ENCODE measurements at places on chromosomes 6 and 20.

DNA sequence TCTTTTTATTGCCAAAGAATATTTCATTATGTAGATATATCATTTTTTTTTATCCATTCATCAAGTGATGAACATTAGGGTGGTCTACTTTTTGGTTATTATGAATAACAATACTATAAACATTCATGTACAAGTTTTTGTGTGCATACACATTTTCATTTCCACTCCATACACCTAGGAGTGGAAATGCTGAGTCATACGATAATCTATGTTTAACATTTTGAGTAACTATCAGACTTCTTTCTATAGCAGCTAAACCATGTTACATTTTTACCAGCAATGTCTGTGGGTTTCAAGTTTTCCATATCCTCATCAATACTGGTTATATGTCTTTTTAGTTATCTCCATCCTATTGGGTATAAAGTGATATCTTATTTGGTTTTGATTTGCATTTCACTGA lies 65.7 kb downstream of the PRSS35 start:
- no peak for DNase-seq

GRCh38 chr20:7758406-7758805 lies 181.9 kb downstream of the HAO1 start:
- DNase-seq, result no peak

DNA sequence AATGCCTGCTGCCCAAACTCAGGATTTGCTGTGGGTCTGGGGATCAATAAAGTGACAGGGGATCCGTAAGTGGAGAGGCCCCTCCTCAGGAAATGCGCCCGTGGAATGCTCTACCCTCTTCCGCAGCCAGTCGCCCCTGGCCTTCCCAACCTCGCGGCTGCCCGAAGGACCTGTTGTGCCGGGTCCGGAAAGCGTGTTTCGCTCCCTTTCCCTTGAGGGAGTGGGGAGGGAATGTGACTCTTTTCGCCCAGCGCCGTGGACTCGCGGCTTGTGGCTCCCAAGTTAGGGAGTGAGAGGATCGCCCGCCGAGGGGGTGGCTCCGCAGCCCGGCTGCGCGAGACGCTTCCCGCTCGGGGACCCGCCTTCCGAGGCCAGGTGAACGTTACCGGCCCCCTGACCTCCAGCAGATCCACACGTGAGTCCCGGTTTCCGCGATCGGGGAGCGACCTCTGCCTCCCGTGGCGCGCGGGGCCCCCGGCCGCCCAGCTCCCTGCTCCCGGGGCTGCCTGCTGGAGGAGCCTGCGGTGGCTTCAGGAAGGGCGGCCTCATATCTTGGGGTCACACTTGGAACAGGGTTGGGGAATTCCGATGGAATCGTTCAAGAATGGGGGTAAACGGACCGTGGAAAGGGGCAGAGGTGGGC lies 666 bp downstream of the TPD52L1 start:
- DNase-seq, result no peak

GRCh38 chr6:14520029-14520428 lies 402.5 kb downstream of the CD83 start:
- no peak for DNase-seq

DNA sequence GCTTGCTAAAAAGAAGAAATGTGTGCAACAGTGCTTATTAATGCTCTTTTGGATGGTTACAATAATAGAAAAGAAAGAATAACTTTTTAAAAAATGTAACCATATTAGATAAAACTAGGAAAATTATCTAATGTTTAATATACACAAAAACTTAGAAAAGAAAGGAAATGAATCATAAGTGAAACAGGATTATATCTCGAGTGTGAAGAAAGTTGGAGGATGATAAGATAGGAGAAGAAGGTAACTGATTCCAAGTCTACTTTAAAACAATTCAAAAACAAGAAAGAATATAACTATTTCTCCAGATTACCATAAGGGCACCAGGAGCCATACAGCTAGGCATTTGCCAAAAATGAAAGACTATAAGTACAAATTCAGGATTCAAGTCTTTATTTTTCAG lies 73.0 kb downstream of the PHIP start:
- no peak for DNase-seq

GRCh38 chr6:129673748-129674147 lies 36.2 kb downstream of the ARHGAP18 start:
- no peak for DNase-seq

- no peak for DNase-seq
Measured at GRCh38 chr6:2033544-2033943, 211.9 kb downstream of the GMDS start.

DNA sequence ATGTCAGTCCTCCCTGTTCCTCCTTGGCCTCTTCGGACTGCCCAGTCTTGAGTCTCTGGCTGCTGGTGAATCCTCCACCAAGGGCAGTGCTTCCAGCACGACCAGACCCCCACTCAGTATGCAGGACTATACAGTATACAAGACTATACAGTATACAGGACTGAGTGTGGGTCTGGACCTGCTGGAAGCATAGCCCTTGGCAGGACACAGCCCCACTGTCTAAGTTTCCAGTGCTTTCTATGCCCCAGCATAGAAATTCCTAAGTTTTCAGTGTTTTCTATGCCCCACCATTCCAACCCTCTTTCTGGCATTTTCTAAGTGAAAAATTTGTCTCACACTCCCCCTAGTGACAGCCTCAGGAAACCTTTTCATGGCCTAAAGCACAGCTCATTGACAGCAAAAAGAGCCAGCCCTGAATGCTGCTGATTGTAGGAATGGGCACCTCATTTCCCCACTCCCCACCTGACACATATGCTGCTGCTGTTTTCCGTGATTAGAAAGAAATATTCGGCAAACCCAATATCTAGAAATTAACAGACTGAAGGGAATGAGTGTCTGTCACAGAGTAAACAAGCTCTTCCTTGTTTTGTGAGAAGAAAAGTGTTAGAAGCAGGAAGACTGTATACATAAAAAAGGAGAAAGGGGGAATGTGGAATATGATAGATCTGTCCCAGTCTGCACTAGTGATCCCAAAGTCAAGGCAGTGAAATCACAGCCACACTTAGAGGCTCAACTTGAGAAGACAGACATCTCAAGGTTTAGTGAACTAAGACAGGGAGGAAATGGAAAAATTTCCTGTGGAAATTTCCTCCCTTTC lies 206.9 kb downstream of the IBTK start:
- DNase-seq, result no peak

- no peak for DNase-seq
Measured at GRCh38 chr6:27138406-27138805, 109.1 kb upstream of the PRSS16 start.

DNA sequence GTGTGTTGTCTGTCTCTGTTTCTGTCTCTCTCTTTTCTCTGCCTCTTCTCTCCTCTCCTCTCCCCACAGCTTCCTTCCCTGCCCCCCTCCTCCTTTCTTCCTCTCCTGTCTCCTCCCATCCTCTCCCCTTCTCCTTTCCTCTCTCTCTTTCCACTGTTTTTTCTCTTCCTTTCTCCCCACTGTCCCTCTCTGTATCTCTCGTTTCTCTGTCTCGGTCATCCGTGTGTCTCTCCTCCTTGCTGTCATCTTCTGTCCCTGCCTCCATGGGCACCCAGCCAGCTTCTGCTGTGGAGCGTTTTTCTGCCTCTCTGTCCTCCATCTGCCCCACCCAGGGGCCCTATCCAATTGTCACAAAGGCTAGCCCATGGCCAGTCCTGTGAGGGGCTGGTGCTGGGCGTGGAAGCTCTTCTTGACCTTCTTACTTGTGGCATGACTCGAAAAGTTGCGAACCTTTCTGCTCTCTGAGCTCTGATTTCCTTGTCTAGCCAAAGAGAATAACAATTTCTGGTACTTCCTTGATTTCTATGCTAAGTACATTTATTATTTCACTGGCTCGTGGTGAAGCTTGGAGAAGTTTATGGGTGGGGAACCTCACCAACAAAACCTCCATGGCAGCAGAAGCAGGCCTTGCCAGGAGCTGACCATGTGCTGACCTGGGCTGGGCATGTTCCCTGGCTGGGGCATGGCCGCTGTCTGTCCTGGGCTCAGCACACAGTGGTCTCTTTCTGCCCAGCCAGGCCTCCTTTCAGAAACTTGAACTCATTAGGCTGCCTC lies 69.3 kb downstream of the CEBPB start:
- no peak for DNase-seq

- DNase-seq, result no peak
Measured at GRCh38 chr6:165641672-165642156, 21.3 kb downstream of the PDE10A start.

- no peak for DNase-seq
Measured at GRCh38 chr6:6560909-6561308, 27.6 kb upstream of the LY86 start.

DNA sequence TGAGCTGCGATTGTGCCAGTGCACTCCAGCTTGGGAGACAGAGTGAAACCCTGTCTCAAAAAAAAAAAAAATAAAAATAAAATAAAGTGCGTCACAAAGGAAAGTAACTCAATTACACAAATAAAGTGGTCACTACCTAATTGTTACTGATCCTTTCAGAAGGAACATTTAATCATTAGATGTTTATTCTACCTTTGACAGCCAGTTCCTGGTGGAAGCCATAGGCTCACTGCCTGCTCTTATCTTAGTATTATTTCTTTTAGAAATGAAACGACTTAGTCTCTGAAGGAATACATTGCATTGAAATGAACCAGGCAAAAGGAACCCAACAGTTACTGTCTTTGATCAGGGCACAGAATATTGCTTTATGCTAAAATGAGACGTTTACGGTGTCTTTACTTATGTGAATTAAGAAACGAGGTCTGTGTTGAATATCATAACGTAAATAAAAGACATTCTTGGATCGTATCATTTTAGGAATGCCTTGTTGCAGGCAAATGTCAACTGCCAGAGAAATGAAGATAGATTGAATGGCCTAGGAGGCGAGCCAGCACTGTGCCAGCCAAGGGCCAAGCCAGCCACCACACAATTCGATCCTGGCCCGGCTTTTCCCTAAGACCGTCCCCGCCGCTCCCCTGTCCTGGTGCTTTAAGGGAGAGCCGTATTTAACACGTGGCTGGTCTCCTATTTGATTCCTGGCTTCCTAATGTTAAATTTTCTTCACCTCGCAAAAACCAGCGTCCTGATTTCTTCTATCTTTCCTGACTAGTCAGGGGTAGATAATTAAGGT lies 136.7 kb upstream of the GMDS start:
- DNase-seq, result no peak

DNA sequence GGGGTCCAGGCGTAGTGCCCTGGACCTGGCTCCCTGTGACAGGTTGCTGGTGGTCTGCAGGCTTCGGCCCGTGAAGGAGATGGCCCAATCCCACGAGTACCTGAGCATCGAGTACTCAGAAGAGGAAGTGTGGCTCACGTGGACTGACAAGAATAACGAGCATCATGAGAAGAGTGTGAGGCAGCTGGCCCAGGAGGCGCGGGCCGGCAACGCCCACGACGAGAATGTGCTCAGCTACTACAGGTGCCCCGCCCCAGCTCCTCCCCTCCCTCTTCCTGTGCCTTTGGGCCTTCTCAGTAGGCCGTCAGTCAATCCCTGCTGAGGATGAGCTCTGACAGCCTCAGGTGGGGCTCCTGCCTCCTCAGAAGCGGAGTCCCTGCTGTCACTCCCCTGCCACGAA lies 42.6 kb downstream of the UQCC2 start:
- DNase-seq, result no peak

- DNase-seq, result no peak
Measured at GRCh38 chr6:42756722-42757121, 10.8 kb upstream of the TBCC start.

DNA sequence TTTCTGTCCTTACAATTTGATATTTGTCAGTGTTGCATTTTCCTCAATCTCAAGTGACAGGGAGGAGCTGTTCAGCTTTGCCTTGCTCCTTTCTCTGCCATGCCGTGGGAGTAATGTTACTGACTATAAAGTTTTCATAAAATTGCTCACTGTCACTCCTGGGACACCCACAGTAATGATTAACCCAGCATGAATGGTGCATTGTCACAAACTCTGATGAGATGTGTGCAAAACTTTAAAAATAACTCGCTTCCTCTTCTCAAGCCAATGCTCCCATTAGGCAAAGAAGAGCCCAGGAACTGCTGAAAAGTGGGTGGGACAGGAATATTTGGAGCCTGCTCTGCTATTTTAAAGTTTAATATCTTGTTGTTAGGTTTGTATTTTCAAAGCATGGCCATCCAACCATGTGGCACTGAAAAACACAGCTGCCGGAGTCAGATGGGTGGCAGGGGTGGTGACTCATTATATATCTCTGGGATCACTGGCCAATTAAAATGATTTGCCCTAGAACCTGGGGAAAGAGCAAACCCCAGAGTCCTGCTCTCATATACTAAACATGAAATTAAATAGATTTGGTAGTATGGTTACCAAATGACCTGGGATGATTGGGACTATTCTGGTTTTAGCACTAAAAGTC lies 260.1 kb downstream of the BTBD3 start:
- DNase-seq, result no peak

GRCh38 chr6:27478141-27478705 lies 5.3 kb upstream of the ZNF184 start:
- DNase-seq, result no peak

GRCh38 chr6:152605941-152606340 lies 31.2 kb downstream of the SYNE1 start:
- DNase-seq, result no peak

GRCh38 chr6:43115365-43115764 lies 39.3 kb downstream of the PTK7 start:
- no peak for DNase-seq

DNA sequence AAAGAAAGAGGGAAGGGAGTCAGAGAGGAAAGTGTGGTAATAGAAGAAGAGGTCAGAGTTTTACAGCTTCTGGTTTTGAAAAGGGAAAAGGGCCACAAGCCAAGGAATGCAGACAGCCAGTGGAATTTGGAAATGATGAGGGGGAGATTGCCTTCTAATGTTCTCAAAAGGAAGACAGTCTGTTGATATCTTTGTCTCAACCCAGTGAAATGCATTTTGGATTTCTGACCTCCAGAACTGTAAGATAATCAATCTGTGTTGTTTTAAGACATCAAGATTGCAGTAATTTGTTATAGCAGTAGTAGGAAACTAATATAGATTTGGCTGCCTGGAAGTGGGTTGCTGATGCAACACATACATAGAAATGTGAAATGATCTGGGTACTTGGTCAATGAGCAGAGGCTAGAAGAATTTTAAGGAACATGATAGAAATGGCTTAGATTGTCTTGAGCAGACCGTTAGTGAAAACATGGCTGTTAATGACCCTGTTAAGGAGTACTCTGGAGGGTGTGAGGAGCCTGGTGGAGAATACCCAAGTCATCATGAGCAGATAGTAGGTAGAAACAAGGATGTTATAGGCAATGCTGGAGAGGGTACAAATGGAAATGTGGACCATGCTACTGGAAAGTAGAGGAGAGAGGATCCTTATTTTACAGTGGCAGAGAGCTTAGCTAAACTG lies 255.8 kb upstream of the RAB32 start:
- DNase-seq, result no peak
